Muscle of leg (tissue), 16 donors: ENCODE measurements at places on chromosomes 16 and 17. TPM values are rescaled to one million over a fixed set of nuclear protein-coding genes. Genes with fewer than 3 reads are reported as not detected.
A peak's percentile ranks its signal among the peaks of the same experiment; 100 is the strongest.

DNA sequence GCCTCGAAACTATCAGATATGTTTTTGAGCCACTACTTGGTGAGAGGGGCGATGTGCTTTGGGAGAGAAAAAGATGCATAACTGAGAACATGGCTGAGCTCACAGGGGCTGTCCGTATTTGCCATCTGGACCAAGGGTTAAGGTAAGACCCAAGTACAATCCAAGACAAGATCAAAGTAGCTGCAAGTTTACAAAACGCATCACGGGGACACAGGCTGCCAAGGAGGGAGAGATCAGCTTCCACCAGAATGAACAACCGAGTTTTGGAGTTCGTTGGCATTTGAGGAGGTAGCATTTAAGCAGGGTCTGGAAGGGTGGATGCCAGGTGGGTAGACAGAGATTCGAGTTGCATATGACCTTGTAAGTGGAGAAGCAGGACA is 2.2 kb downstream of the PITPNC1 start:
- no peaks in the 10 kb centered on the region for H3K27me3 ChIP-seq
- DNase-seq = no peak
- no peaks in the 10 kb centered on the region for H3K36me3 ChIP-seq
- H3K27ac ChIP-seq = peak overlapping the region; percentile 56
- peak overlapping the region; percentile 31 for H3K4me3 ChIP-seq

DNA sequence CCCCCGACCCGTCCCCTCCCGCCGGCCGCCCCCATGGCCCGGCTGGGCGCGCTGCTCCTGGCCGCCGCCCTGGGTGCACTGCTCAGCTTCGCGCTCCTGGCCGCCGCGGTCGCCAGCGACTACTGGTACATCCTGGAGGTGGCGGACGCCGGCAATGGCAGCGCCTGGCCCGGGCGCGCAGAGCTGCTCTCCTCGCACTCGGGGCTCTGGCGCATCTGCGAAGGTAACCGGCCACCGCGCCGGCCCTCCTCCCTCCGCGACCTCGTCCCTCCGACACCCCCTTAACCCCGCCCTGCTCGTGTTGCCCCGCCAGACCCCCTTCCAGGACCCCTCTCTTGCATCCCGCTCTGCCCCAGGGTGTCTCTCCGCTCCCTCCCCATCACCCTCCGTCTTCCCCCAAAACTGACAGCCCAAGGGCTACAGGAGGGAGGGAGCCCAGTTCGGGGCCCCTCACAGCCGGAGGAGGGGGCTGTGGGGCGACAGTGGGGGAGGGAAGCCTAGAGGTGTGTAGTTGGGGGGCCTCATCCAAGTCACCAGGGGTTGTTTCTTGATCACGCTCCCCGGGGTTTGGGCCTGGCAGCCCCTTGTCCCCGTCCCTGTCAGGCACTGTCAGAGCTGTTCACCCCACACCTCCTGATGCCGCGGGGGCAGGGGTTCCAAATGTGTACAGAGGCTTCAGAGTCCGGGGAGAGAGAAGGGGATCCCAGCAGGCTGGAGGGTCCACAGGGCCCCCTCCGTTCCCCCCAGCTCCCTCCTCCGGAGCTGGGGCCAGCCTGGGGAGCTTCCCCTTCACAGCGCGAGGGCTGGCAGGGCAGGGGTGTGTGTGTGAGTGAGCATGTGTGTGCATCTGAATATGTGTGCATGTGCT is 794 bp downstream of the TMEM235 start:
- H3K27ac ChIP-seq = no peak overlapping the region
- peaks cover 37% of the 10 kb centered on the region for H3K27me3 ChIP-seq
- DNase-seq = no peak
- H3K4me3 ChIP-seq = no peak overlapping the region

- no peak for DNase-seq
- H3K4me1 ChIP-seq = peaks cover 5% of the 10 kb centered on the region
- no peaks in the 10 kb centered on the region for H3K36me3 ChIP-seq
- no peak overlapping the region for H3K4me3 ChIP-seq
- H3K27ac ChIP-seq = no peak overlapping the region
Measured at GRCh38 chr17:16981928-16982327, 10.0 kb upstream of the TNFRSF13B start.

- H3K27me3 ChIP-seq = no peaks in the 10 kb centered on the region
- DNase-seq = no peak
- H3K36me3 ChIP-seq = no peaks in the 10 kb centered on the region
Measured at GRCh38 chr16:89388536-89388935, 101.8 kb downstream of the ANKRD11 start.

SCGB1C2 gene
- total RNA-seq = not detected

FOXF1 gene
- total RNA-seq = not detected

CCNF gene
- 7.3 TPM for total RNA-seq

FBXL19 gene
- 6.3 TPM for total RNA-seq

DRC3 gene
- 1.6 TPM for total RNA-seq
